ENCODE measurements at places on chromosomes 3 and 15.

GRCh38 chr3:154864947-154865346, 215.2 kb upstream of the MME start:
- no peak for DNase-seq

- no peak for DNase-seq
These were observed 17.7 kb downstream of the MCCC1 start for GRCh38 chr3:183081459-183082183.

- DNase-seq: no peak
These were observed 48.8 kb downstream of the EXOG start for GRCh38 chr3:38544926-38545325.

DNA sequence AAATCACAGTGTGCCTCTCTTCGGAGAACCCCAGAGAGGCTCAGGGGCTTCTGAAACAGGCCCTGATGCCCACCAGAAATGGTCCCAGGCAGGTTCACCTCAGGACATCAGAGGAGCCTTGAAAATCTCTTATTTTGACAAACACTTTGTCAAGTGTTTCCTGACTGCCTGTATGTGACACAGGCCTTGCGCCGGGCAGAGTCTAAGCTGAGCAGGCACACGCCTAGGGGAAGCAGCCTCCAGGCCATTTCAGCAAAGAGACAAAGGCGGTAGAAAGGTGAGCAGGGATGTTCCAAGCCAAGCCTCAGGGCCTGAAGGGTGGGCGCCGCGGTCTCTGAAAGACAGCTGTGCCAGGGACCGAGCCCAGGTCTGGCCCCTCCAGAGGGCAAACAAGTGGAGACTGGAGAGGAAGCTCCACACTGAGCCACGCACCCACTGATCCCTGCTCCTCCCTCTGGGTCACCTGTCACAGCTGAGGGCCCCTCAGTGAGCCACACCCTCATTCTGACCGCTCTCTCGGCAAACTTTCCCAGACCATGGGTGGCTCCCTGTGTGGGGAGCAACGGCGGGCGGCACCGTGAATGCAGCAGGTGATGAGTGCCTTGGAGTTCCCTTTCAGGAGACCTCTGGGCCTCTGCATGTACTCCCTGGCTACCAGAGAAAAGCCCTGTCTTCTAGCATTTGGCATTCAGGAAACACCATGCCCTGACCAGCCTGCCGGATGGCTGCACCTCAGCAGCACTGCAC, 136.1 kb downstream of the ADAMTS17 start:
- no peak for DNase-seq

DNA sequence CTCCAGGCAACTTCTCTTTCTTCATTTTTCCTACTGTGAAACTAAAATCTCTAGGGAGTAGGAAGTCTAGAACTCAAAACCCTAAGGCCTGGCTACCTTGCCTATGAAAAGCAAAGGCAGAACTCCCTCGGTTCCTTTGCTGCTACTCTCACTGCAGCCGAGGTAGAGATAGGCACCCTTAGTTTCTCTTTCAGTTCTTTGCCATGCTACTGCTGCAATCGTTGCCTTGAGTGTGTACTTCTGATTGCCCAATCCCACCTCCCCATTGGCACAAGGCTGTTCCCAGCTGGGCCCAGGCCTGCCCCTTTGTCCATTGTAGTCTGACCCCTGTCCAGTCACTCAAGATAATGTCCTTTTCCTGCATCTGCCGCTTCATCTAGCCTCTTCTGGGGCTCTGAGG, 92.3 kb upstream of the MRPS22 start:
- no peak for DNase-seq

GRCh38 chr3:137039570-137039969, 81.8 kb downstream of the IL20RB start:
- no peak for DNase-seq

GRCh38 chr3:145326666-145327065, 834.3 kb downstream of the PLOD2 start:
- DNase-seq: no peak

- no peak for DNase-seq
These were observed 108.5 kb downstream of the PLCL2 start for GRCh38 chr3:16993227-16993626.

GRCh38 chr3:40451551-40451950, 5.6 kb upstream of the RPL14 start:
- no peak for DNase-seq

DNA sequence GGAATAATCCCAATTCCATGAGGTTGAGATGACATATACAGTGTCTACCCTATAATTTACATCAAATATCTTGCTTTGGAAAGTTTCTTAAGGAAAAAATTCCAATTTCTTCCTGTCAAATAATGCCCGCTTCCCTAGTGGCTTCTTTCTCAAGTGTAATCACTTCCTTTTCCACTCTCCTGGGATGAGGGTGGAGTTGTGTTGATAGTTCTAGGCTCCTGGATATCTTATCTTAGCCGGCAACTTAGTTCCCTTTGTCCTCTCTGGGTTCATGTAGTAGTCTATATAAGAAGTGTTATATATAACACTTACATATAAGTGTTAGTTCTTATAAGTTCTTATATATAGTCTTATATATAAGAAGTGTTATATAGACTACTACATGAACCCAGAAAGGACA, 10.9 kb downstream of the TAGLN3 start:
- DNase-seq: no peak

DNA sequence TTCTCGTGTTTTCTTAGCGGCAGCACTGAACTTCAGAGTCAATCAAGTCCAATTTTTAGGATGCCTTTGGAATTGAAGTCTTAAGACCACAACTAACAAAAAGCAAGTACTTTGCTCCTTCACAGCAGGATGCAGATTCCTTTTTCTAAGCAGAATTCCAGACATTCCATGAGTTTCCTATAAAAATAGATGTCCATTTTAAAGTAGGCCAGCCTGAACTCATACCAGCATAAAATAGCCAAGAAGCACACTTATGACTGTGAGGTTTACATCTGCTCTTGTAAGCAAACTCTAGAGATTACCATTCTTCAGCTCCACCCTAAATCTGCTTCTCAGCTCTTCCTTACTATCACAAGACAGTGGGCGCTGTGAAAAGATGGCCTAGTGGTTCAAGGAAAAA, 85.8 kb downstream of the THBS1 start:
- no peak for DNase-seq

DNA sequence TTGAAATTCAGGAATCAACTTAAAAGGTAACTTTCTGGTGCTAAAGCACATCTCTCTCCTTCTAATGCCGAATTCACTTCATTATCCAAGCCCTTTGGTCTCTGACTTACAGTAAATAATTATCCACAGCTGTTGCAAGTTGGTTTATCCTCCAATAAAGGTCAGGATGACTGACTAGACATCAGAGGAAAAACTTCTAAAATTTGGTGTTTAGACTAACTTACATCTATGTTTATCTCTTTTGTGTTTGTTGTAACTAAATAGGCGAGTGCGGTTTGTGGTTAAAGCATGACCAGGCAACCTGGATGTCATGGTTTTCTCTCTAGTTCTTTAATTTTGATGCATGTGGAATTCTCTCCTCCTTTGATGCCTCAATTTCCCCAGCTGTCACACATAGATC, 237.4 kb upstream of the LRTM1 start:
- no peak for DNase-seq

- no peak for DNase-seq
These were observed 178.2 kb upstream of the ADAMTS9 start for GRCh38 chr3:64865839-64866570.

DNA sequence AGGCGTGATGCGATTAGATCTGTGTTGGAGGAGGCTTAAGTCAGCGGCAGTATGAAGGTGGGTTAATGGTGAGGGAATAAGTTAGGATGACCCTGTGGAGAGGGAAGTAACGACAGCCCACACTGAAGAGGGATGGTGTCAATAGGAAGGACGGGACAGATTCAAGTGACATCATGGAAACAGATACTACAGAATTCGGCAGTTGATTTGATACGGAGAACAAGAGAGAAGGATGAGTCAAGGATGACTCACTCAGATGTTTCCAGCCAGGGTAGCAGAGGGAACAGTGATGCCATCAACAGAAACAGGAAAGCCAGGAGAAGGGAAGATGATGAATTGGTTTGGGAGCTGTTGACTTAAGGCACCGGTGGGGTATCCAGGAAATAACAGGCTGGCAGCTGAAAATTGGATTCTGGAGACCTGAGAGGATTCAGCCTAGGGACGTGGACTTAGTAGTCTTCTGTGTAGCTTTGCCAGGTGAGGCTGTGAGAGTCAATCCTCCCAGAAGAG, 38.0 kb downstream of the SHC4 start:
- DNase-seq: no peak
